ENCODE measurements at places on chromosomes 5 and 9. TPM values are rescaled to one million over a fixed set of nuclear protein-coding genes. Genes with fewer than 3 reads are reported as not detected.

The PCDHGA8 gene
- 0.04 TPM for polyA plus RNA-seq

DNA sequence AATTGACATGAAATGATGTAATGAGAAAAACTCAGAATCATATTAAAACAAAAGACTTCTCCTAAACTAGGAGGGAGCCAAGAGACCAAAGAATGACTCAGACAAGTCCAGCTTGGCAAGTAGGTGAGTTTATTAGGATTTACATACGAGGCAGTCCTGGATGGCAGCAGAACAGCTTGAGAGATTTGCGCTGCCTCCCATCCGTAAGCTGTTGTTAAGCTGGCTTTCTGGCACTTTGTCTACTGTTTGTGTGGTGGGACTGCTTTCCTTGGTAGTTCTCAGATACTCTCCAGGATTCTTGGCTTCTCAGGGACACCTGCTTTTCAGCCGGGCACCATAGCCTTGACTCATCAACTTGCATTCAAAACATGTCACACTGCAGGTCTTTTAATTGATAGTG, 57.6 kb downstream of the COX7C start:
- no peak for DNase-seq

DNA sequence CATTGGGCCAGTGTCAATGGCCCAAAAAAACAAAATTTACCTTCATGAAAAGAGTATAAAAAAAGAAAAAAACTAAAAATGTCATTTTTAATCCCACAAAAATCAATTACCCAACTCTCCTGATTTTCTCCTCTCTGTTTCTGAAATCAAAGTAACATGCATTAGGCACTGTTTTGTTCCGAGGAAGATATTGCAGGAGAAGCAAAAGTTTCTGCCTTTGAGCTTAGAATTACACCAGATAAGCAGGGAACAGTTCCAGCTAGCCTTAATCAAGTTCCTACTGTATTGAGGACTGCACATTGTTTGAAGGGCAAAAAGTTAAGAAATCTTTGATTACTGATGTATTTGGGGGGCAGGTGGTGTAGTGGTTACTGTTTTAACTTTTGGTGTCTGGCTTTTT, 1.1 kb upstream of the PRKAA1 start:
- DNase-seq = no peak

The CCNJL gene
- polyA plus RNA-seq = 7.4 TPM

DNA sequence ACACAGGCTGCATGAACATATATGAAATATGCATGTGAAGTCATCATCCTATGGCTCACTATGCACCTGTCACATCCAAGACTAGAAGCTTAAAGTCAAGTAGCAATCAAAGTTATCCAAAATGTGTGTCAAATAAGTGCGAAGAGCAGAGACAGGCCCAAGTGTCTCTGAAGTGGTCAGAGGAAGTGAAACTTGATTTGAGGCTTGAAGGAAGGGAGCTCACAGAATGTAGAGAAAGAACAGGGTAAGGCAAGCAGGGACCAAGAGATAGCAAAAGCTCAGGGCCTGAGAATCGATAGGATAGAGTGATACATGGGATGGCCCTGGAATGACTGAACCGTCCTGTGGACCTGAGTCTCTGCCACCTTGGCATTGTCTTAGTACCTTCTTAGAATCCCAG, 274.3 kb upstream of the TRPC7 start:
- DNase-seq = no peak

- DNase-seq = peak; percentile 74
Measured at GRCh38 chr5:149228618-149229297, 42.9 kb upstream of the AFAP1L1 start.
